ENCODE measurements at places on chromosomes 7 and 10. TPM values are rescaled to one million over a fixed set of nuclear protein-coding genes. Genes with fewer than 3 reads are reported as not detected.

DNA sequence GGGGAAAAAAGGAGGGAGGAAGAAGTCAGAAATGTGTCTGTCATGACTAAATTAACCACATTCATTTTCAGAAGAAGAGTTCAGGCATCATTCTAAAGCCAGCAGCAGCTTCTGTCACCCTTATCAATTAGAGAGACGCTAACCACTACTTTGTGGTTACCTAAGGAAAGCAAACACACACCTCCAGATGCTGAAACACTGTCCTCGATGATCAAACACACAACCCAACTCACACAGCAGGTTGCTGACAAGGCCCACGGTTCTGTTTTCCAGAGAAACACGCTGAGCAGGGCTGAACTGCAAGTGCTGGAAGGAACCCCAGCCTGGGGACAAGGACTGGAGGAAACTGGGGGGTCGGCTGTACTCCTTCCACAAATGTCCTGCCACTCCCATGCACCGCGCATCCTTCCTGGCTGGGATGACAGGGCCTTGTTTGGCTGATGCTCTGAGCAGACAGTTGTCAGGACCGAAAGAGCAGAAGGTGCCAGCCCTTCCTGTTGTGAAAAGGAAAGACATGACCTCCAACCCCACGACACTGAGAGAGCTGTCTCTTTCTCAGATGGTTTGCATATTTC, 36.6 kb downstream of the PRKCQ start:
- DNase-seq, result no peak

GRCh38 chr7:96314402-96315124, 7.3 kb downstream of the SLC25A13 start:
- DNase-seq, result no peak

PAX2 gene
- total RNA-seq, result 0.64 TPM

CALCR gene
- total RNA-seq, result 0.26 TPM

DNA sequence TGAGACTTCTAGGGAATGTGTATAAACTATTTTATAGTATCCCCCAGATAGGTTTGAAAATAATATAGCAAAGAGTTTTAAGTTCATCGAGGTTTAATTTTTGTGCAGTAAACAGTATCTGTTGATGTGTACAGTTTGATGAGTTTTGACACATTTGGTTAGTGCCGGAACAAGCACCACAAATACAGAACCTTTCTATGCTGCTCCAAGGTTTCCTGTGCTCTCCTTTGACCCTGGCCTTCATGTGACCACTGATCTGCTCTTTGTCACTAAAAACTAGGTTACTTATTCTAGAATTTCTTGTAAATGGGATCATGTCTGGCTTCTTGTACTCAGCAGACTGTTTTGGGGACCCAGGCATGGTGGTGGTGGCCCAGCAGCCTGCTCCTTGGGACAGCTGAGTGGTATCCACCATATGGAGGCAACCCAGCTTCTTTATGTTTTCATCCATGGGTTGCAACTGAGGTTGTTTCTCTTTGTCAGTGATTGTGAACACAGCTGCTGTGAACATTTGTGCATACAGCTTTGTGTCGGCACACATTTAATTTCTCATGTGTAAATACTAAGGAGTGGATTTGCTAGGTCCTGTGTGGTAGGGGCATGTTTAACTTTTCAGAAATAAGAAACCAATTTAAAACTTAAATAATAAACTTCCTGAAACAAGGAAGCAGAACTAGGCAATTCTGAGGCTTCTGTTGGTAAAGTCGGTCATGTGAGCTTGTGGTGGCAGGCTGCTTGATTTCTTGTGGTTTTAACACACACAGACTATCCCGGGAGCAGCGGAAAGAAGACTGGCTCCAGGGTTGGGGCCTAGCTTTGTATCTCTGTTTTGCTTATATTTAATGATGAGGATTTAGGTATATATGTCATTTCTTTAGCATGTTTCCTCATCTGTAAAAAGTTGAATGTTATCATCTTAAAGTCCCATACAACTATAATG, 219.4 kb downstream of the ABCA13 start:
- DNase-seq, result no peak
